Activated CD8-positive, alpha-beta memory T cell treated with anti-CD3 and anti-CD28 coated beads for 1 hour (primary cell): ENCODE measurements at places on chromosomes 12 and 14.

- DNase-seq = no peak
Observed at GRCh38 chr14:101501341-101501740, 60.0 kb upstream of the DIO3 start.

GRCh38 chr12:129385637-129385990, 518.2 kb downstream of the TMEM132D start:
- no peak for DNase-seq

DNA sequence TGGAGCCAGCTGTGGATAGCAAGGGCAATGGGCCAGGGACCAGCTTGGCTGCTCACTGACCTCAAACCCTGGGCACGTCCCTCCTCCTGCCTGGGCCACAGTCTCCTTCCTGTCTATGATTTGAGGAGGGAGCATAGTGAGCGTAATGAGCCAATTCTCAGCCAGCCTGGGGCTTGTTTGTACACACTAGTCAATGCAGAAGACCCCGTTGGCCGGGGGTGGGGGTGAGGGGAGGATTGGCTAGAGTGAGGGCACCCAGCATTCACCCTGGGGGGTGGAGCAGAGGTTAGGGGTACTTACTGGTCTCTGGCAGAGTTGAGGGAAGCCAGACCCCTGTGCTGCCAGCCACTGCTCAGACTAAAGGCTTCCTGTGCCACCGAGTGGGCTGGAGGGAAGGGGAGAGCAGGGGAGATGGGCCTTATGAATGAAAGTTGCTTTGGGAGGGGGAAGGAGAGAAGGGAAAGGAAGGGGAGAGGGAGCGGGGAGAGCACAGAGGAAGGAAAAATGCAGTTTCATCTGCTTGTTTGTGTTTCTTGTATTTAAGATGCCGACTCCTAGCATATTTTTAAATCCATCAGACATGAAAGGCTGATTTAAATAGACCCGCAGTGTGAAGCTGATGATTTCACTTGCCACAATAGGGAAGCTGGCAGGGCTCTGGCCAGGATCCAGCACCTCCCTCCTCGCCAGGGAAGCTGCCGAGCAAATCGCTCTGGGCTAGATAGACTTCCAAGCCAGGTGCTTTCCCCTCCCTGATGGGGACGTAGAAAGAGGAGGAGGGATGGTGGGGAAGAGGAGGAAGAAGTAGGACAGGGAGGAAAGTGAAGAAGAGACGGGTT, 114.0 kb downstream of the PRMT8 start:
- no peak for DNase-seq

GRCh38 chr12:116372815-116373214, 95.3 kb upstream of the MED13L start:
- DNase-seq = no peak
